ENCODE measurements at places on chromosomes 3 and 15. TPM values are rescaled to one million over a fixed set of nuclear protein-coding genes. Genes with fewer than 3 reads are reported as not detected.

GRCh38 chr3:124019291-124019690 lies 27.4 kb upstream of the ROPN1 start:
- no peak for DNase-seq
- no peak overlapping the region for H3K27ac ChIP-seq
- H3K36me3 ChIP-seq, result no peaks in the 10 kb centered on the region
- H3K4me3 ChIP-seq, result no peak overlapping the region
- H3K4me1 ChIP-seq, result no peaks in the 10 kb centered on the region

GRCh38 chr3:53833700-53834099 lies 12.5 kb downstream of the CHDH start:
- no peaks in the 10 kb centered on the region for H3K36me3 ChIP-seq
- H3K4me3 ChIP-seq, result no peak overlapping the region
- H3K27ac ChIP-seq, result no peak overlapping the region
- no peak for DNase-seq
- H3K27me3 ChIP-seq, result no peaks in the 10 kb centered on the region

DNA sequence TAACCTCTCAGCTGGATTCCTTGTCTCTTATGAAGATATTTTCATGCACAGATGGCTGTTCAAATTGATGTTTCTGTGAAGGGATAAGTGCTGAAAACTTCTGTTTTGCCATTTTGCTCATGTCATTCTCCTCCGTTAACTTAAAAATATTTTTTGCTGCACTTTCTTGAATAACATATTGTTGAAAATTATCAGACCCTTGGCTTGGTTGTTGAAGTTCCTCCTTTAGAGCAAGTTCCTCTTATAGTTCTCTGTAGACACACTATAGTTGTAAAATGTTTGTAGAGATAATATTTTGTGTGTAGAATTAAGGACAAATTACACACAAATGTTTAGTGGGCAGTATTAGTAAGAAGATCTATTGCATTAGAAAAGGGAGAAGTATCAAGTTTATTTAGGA lies 300.4 kb downstream of the SV2B start:
- H3K36me3 ChIP-seq, result no peaks in the 10 kb centered on the region
- no peak for DNase-seq
- H3K4me1 ChIP-seq, result no peaks in the 10 kb centered on the region

DNA sequence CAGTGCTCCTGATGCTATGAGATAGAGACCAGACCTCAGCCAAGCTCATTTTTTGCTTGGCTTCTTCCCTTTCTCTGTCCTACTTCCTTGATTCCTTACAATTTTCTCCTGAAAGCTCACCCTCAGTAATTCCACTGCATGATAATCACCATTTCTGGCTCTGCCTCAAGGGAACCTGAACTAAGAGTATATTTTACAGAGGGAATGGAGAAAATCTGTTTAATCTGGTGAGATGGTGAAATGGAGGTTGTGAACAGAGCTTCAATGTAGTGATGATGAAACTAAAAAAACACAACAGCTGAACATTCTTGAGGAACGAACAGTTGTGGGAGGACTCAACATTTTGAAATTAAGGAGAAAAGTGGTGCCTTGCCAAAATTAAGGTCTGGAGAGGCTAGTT lies 16.3 kb downstream of the HHLA2 start:
- H3K4me1 ChIP-seq, result no peaks in the 10 kb centered on the region
- H3K27ac ChIP-seq, result no peak overlapping the region
- H3K27me3 ChIP-seq, result peaks cover 3% of the 10 kb centered on the region
- H3K36me3 ChIP-seq, result no peaks in the 10 kb centered on the region
- H3K4me3 ChIP-seq, result no peak overlapping the region
- no peak for DNase-seq

GRCh38 chr3:184134746-184135148 lies 411 bp upstream of the EIF2B5 start:
- no peak for DNase-seq
- peak overlapping the region; percentile 97 for H3K27ac ChIP-seq
- peak overlapping the region; percentile 97 for H3K4me3 ChIP-seq
- H3K27me3 ChIP-seq, result no peaks in the 10 kb centered on the region
- H3K36me3 ChIP-seq, result peaks cover 8% of the 10 kb centered on the region
- H3K4me1 ChIP-seq, result peaks cover 29% of the 10 kb centered on the region

GRCh38 chr3:46566040-46566641 lies at the start of gene LRRC2:
Gene LRRC2 (minus strand): TSS chr3:46566302. CDS start chr3:46551591, 14,711 bp downstream.
- H3K27me3 ChIP-seq, result peaks cover 17% of the 10 kb centered on the region
- H3K4me3 ChIP-seq, result peak within 1 kb of the TSS; percentile 59
- peaks cover 7% of the 10 kb centered on the region for H3K4me1 ChIP-seq
- DNase-seq, result peak; percentile 20
- H3K36me3 ChIP-seq, result no peaks in the 10 kb centered on the region
- no peak within 1 kb of the TSS for H3K27ac ChIP-seq

- no peaks in the 10 kb centered on the region for H3K36me3 ChIP-seq
- no peak overlapping the region for H3K27ac ChIP-seq
- peak; percentile 33 for DNase-seq
- H3K4me1 ChIP-seq, result no peaks in the 10 kb centered on the region
- H3K4me3 ChIP-seq, result no peak overlapping the region
Measured at GRCh38 chr3:131549340-131549739, 46.6 kb upstream of the MRPL3 start.

GRCh38 chr3:38588371-38588971 lies 61.0 kb downstream of the SCN5A start:
- H3K4me1 ChIP-seq, result no peaks in the 10 kb centered on the region
- no peak overlapping the region for H3K27ac ChIP-seq
- no peak overlapping the region for H3K4me3 ChIP-seq
- no peak for DNase-seq
- peaks cover 5% of the 10 kb centered on the region for H3K27me3 ChIP-seq

DNA sequence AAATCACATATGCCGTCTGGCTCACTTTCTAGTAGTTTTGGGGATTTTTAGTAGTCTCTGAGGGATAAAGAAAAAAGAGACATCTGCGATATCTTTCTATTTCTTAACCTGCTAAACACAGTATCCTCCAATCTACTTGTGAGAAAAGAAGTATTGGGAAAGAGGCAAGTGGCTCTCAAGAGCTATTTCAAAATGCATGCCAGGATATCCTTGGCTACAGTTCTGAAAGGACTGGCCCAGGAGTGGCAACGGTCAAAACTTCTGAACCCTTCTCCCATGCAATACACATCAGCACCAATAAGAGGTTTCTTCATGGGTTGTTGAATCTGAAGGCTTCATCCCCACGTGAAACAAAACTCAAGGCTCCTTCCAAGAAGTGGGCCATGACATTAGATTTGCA lies 204.0 kb upstream of the WNT5A start:
- no peaks in the 10 kb centered on the region for H3K4me1 ChIP-seq
- no peak overlapping the region for H3K27ac ChIP-seq
- H3K36me3 ChIP-seq, result no peaks in the 10 kb centered on the region
- no peak for DNase-seq

GRCh38 chr3:170732660-170733245 lies 137.2 kb downstream of the RPL22L1 start:
- no peaks in the 10 kb centered on the region for H3K4me1 ChIP-seq
- no peak overlapping the region for H3K27ac ChIP-seq
- peaks cover 17% of the 10 kb centered on the region for H3K27me3 ChIP-seq
- DNase-seq, result no peak
- no peaks in the 10 kb centered on the region for H3K36me3 ChIP-seq
- no peak overlapping the region for H3K4me3 ChIP-seq

DNA sequence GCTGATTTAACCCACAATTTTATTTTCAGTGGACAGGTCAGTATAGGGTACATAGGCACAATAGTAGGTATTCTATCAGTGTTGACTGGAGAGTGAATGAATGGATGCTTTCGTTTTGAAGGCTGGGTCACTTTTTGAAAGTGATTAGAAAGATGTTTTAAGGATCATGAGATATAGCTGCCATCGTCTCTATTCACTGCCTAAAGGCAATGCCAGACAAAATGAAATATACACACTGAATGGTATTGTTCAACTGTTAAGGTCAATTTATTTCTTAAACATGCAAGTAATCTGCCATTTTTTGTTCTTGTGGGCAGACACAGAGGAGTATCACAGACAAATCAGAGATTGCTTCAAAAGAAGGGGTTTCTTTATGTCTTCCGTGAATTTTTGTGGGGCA lies 395.3 kb downstream of the VGLL3 start:
- no peaks in the 10 kb centered on the region for H3K4me1 ChIP-seq
- no peak for DNase-seq
- no peaks in the 10 kb centered on the region for H3K36me3 ChIP-seq
- H3K4me3 ChIP-seq, result no peak overlapping the region
- no peaks in the 10 kb centered on the region for H3K27me3 ChIP-seq

DNA sequence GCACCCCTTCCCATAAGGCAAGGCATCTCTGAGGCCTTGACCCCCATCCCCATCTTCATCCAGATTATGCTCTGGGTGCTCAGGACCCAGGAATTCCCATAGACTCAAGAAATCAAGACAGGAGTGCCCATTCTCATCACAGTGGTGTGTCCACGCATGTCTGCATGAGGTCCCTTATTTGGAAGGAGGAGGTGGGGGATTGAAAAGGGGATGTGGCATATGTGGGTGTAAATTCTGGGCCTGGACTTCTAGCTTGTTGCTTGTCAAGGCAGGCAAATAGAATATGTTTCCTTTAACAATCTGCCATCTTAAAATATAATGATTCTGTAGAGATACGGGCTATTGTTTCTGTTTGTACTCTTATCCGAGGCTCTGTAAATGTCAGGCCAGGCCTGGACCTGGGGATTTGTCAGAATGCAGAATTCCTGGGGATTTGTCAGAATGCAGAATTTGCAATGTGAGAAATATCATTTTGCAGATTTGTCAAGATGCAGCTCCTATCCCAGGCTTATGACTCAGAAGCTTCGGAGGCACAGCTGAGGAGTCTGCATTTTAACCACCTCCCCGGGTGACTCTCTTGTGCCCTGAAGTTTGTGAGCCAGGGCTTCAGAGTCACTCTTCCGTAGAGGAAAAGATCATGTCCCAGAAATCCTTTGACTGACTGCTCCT lies 157.8 kb downstream of the SV2B start:
- H3K36me3 ChIP-seq, result no peaks in the 10 kb centered on the region
- H3K4me1 ChIP-seq, result no peaks in the 10 kb centered on the region
- no peak overlapping the region for H3K4me3 ChIP-seq
- H3K27me3 ChIP-seq, result peaks cover 3% of the 10 kb centered on the region

- peaks cover 10% of the 10 kb centered on the region for H3K4me1 ChIP-seq
- H3K4me3 ChIP-seq, result no peak overlapping the region
- no peak overlapping the region for H3K27ac ChIP-seq
- H3K27me3 ChIP-seq, result no peaks in the 10 kb centered on the region
- DNase-seq, result no peak
Measured at GRCh38 chr3:59517388-59517787, 467.6 kb upstream of the CFAP20DC start.

DNA sequence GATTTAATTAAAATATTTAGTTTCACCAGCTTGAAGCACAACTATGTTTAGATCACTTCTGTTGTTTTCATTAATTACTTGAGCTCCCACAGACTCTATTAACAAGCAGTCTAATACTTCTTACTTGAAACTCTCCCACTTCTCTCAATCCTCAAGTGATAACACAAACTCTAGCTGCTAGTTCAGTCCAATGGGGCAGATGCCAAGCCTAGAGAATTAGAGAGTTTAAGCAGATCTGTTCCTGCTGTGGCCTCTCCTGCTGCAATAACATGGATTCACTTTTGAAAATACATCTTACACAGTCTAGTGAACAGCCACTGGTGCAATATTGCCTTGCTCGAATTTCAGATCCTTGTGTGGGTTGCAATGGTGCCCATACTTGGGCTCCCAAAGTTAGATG lies 566.4 kb upstream of the SGO1 start:
- no peaks in the 10 kb centered on the region for H3K36me3 ChIP-seq
- no peak overlapping the region for H3K4me3 ChIP-seq
- H3K4me1 ChIP-seq, result no peaks in the 10 kb centered on the region
- H3K27ac ChIP-seq, result no peak overlapping the region
- no peak for DNase-seq

- no peak overlapping the region for H3K4me3 ChIP-seq
- peaks cover 30% of the 10 kb centered on the region for H3K4me1 ChIP-seq
- peak; percentile 27 for DNase-seq
- no peaks in the 10 kb centered on the region for H3K27me3 ChIP-seq
Measured at GRCh38 chr15:69576948-69577351, 124.3 kb downstream of the RPLP1 start.

GRCh38 chr3:20055020-20055775 lies 15.0 kb downstream of the KAT2B start:
- H3K27ac ChIP-seq, result no peak overlapping the region
- peak; percentile 25 for DNase-seq
- no peak overlapping the region for H3K4me3 ChIP-seq
- H3K36me3 ChIP-seq, result peaks cover 2% of the 10 kb centered on the region
- H3K4me1 ChIP-seq, result peaks cover 27% of the 10 kb centered on the region
- H3K27me3 ChIP-seq, result no peaks in the 10 kb centered on the region

DNA sequence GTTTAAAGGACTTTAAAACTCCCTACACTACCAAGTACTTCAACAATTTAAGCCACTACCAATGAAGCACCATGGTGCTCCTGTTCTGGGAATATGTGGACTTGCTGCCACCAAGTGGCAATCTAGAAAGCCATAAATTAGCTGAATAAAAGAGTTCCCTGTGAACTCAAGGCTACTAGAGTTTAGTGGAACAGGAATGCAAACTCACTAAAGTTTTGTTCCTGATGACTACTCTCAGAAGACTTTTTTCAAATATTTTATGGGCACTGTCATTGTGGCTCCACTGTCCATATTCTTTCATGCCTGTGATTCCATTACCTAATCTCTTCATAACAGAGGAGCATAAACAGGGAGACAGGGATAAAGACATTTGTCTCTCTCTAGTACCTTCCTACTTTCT lies 63.9 kb downstream of the TMCC1 start:
- DNase-seq, result peak; percentile 50
- H3K36me3 ChIP-seq, result no peaks in the 10 kb centered on the region
- no peak overlapping the region for H3K4me3 ChIP-seq

- no peak overlapping the region for H3K4me3 ChIP-seq
- H3K36me3 ChIP-seq, result no peaks in the 10 kb centered on the region
- peaks cover 50% of the 10 kb centered on the region for H3K27me3 ChIP-seq
- peak; percentile 14 for DNase-seq
- peaks cover 12% of the 10 kb centered on the region for H3K4me1 ChIP-seq
Measured at GRCh38 chr3:98730338-98730737, 32.8 kb upstream of the ST3GAL6 start.

DNA sequence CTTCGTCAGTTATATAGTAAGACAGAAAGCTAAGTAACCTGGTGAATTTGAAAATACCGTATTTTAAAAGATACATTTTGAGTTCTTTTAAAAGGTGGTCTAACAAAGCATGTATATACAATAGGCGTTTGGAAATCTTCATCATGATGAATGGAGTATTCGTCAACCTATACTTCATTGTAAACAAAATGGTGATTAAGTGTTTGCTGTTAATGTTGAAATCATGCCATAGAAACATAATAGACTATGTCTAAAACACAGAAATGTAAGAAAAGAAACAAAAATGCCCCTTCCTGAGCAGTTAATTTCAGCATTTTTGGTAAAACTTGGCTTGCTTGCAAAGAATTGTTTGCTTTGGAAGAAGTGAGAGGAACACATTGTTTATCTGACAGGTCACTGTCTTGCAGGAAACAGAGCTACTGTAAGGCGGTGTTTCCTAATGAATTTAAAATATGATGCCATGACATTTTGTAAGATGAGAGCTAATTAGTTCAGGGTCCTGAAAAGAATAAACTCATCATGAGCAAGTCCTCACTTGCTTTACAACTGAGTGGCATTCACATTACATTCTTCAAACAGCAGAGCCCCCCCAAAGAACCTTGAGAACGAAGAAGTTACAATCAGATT lies 126.7 kb downstream of the SERPINI1 start:
- no peak overlapping the region for H3K4me3 ChIP-seq
- no peaks in the 10 kb centered on the region for H3K27me3 ChIP-seq
- DNase-seq, result no peak
- H3K36me3 ChIP-seq, result no peaks in the 10 kb centered on the region
- no peaks in the 10 kb centered on the region for H3K4me1 ChIP-seq
- H3K27ac ChIP-seq, result no peak overlapping the region

Gene TAGLN3
- total RNA-seq, result 1.2 TPM

Gene DYNC1LI1
- 33.1 TPM for total RNA-seq

Gene BRK1
- 73.6 TPM for total RNA-seq

Gene ATP8B4
- total RNA-seq, result 2.9 TPM

All from activated naive CD4-positive, alpha-beta T cell treated with anti-CD3 and anti-CD28 coated beads for 36 hours (primary cell).